ENCODE measurements at places on chromosomes 2 and 18.

DNA sequence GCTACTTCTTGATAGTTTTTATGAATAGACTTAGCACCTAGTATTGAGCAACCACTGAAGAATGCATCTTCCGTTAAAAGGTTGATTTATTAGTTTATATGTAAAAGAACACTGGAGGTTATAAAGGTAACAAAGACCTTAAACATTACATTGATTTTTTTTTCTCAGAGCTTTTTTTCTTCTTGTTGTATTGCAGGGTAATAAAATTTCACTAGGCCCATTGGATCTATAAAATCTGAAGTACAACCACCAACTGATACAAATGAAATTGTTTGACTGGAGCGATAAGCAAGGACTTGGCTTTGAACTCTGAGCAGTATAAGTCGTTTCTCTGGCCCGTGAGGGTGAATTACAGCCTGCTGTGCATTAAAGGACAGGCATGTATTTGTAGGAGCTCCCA is 344.0 kb downstream of the LRRTM1 start:
- DNase-seq: no peak

GRCh38 chr2:227057743-227058447 is 106.1 kb downstream of the COL4A4 start:
- DNase-seq: no peak

DNA sequence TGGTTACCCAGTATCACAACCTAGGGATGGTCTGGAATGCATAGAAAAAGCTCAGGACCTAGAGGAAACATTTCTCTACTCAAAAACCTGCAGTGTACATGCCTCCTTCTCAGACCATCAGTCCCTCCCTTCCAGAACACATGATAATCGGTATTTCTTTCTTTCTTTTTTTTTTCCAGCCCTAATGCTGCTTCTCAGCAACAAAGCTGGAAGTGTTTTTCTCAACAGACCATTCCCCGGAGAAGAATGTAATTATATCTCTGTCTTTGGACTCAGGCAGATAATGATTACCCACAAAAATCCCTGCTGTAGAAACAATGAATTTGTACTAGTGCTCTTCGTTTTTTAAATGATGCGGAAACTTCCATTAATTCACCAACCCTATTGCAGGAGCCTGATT is 44.1 kb upstream of the NDUFV2 start:
- no peak for DNase-seq

GRCh38 chr2:40470822-40471813 is 19.2 kb upstream of the SLC8A1 start:
- no peak for DNase-seq

DNA sequence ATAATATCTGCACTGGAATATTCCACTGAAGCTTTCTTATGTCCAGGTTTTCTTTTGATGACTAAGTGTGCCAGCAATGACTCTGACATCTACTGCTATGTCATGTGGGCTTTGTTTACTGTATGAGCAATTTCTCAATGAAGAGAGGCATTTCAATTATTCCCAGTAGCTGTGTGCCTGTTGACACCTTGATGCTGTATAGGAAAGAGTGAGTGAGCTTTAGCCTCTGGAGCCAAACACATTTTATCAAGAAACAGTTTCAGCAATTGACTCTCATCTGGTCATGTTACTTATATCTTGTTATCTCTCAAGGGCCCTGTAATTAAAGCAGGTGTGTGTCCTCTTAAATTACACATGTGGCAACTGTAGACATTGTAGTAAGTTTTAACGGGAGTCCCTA is 493.2 kb upstream of the FANCL start:
- DNase-seq: no peak

GRCh38 chr2:80568011-80568410 is 263.5 kb upstream of the LRRTM1 start:
- no peak for DNase-seq

GRCh38 chr2:237441605-237442274 is 27.8 kb upstream of the COL6A3 start:
- no peak for DNase-seq

- DNase-seq: no peak
Observed at GRCh38 chr2:173354073-173354581, 545 bp upstream of the CDCA7 start.

DNA sequence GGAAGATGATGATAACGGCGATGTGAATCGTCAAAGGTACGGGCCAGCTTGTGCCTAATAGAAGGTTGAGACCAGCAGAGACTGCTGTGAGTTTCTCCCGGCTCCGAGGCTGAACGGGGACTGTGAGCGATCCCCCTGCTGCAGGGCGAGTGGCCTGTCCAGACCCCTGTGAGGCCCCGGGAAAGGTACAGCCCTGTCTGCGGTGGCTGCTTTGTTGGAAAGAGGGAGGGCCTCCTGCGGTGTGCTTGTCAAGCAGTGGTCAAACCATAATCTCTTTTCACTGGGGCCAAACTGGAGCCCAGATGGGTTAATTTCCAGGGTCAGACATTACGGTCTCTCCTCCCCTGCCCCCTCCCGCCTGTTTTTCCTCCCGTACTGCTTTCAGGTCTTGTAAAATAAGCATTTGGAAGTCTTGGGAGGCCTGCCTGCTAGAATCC is 3.0 kb downstream of the FZD7 start:
- DNase-seq: no peak

GRCh38 chr2:46213906-46214305 is 83.3 kb upstream of the EPAS1 start:
- no peak for DNase-seq

DNA sequence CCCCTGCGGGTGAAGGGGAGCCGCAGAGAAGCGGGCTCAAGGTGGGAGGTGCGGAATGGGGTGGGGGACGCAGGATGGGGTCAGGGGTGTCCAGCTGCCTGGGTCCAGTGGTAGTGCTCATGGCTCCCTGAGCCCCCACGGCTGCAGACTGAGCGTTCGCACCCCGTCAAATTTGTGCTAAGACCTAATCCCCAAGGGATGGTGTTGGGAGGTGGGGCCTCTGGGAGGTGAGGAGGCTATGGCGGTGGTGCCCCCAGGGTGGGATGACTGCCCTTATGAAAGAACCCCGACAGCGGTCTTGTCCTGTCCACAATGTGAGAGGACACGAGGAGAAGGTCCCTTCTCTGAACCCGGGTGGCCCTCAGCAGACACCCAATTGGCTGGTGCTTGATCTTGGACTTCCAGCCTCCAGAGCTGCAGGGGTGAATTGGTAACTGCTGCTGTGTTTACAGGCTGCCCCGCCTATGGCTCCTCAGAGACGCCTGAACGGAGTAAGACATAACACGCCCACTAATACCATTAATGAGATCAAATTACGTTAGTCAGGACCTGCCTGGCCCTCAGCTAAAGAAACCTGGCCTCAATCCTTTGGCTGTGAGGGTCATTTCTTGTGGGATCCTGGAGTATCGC is 42.6 kb downstream of the PXDN start:
- DNase-seq: no peak

GRCh38 chr18:23810396-23810795 is 121.1 kb downstream of the LAMA3 start:
- no peak for DNase-seq

DNA sequence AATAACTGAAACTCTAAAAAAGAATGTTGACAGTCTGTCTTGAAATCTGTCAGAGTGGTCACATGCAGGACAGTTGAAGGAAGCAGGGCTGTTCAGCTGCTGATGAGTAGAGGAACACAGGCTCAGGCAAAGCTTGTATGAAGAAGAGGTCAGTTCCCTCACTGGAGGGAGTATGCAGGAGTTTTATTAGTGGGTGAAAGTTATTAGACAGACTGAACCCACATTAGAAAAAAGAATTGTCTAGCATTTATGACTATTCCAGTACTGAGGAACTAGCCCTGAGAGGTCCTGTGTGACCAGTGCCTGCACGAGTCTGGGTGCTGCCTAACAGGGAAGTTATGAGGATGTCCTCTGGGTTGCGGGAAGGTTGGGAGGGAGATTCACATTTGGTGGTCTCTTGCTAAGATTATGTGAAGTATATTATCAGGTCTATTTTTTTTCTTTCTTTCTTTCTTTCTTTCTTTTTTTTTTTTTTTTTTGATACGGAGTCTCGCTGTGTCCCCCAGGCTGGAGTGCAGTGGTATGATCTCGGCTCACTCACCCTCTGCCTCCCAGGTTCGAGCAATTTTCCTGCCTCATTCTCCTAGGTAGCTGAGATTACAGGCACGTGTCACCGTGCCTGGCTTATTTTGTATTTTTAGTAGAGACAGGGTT is 9.6 kb downstream of the TET3 start:
- DNase-seq: no peak

DNA sequence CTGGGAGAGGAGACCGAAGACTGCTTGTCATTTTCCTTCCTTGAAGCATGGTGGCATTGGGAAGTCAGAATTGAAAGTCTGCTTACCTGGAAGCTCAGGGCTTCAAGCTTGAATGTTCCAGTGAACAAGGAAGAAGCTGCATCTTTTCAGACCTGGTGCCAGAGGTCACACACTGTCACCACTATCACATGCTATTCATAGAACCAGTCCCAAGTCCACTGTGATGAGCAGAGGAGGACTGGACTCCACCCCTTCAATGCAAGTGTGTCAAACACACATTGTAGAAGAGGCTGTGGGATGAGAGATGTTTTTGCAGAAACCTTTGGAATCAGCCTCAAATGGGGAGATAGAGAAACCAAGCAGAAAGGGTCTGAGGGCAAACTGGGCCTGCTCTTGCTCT is 81.4 kb downstream of the LYPD1 start:
- DNase-seq: no peak

DNA sequence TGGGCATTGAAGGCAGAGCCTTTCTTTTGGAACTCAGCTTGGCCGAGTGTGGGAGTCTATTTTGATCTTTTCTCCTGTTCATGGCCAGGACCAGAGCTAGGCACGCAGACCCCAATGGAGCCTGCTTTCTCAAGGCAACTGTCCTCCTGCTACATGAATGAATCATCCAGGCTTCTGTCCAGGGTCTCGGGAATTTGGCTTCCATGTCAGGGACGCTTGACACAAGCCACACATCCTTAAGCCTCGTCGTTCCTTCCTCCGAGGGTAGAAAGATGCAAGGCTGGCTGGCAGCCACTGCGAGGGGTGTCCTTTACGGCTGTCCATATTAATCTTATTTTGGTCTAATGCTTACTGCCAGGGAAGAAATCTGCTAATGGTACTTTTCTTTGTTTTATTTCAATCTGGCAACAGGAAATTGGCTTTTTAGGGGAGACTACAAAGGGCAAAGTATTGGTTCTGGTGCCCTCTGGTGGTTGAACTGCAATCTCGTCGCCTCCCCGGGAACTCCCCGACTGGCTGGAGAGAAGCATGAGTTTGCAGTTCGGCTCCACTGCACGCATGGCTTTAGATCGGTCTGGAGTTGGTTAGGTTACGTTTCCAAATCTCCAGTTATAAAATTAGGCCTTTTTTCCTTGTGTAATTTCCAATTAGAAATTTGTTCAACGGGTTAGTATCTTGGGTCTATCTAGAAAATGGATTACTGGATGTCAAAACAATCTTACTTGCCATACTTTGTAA is 135.2 kb downstream of the ALPK2 start:
- DNase-seq: peak; percentile 11

GRCh38 chr2:133802409-133803039 is 234.3 kb upstream of the NCKAP5 start:
- no peak for DNase-seq

DNA sequence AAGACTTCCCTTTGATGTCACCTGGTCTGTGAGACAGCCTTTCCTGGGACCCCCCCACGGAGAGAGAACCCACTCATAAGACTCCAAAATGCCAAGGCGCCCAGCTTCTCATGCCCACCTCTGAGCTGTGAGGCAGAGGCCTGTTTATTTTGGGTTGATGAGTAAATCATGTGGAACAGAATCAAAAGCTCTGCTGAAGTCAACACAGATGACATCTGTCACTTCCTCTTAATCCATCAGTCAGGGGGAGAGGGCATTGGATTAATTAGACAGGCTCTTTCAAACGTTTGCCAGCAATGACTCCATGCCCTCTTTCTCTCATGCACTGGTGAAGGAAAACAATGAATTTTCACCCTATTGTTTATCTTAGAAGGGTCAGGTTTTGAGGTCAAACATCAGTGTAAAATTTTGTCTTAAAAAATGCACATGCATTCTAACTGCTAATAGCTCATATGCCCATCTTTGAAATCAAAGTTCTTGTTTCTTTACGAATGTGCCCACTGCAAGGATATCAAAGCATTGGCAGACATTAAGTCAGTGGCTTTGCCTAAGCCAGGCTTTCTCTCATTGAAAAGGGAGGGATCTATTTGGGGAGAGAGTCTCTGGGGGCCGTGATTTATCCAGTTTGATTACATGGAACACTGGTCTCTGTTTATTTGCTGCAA is 184.1 kb downstream of the ACKR3 start:
- no peak for DNase-seq

GRCh38 chr2:114550895-114551793 is 108.7 kb downstream of the DPP10 start:
- no peak for DNase-seq

DNA sequence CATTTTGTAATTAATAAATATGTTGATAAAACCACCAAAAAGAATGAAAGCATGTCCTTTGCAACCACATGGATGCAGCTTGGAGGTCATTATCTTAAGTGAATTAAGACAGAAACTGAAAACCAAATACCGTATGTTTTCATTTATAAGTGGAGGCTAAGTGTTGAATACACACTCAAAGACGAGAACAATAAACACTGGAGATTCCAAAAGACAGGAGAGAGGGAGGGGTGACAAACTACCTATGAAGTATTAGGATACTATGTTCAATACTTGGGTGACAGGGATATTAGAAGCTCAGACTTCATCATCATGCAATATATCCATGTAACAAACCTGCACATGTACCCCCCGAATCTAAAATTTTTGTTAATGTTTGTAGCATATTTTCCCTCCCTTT is 7.0 kb downstream of the ERLEC1 start:
- no peak for DNase-seq

- DNase-seq: no peak
Observed at GRCh38 chr2:239983004-239983778, 42.0 kb downstream of the NDUFA10 start.

GRCh38 chr2:70936165-70936978 is 672 bp downstream of the ATP6V1B1 start:
- DNase-seq: no peak

DNA sequence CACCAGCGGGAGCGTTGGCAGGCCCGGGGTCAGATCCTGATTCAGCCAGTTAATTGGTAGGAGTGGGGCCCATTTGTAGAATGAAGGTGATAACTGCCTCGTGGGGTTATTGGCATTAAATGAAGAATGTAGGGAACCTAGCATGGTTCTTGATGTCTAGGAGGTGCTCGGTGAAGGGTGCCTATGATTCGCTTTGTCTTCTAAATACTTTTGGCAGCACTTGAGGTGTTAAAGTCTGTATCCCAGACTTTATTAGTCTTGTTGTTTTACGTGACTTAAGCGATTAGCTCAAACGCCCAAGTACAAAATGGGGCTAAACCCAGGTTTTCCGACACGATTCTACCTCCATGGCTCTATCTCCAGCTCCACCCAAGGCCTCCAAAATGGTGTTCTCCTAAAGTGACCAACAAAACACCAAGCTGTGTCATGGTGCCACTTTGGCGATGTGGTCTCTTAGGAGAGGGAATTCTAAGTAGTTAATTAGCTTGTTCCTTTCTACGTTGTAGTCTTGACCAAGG is 980 bp upstream of the PPP4R1 start:
- DNase-seq: no peak

DNA sequence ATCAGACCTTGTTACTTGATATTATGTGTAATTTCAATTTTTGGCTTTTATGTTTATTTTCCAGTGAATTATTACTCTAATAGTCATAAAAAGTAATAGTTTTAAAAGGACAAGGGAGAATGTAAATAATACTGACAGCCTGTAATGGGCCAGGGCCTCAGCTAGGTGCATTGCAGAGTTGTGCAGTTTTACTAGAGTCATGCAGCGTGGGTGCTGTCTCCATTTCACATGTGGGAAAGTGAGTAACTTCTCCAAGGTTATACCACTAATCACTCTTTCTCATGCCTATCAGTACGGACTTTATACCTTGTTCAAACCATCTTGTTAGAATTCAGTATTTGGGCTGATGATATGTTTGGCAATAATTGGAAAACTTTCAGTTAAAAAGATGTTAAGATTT is 73.3 kb downstream of the UGGT1 start:
- no peak for DNase-seq

Data from T-helper 22 cell (primary cell).